ENCODE measurements at places on chromosomes 11 and 22.

DNA sequence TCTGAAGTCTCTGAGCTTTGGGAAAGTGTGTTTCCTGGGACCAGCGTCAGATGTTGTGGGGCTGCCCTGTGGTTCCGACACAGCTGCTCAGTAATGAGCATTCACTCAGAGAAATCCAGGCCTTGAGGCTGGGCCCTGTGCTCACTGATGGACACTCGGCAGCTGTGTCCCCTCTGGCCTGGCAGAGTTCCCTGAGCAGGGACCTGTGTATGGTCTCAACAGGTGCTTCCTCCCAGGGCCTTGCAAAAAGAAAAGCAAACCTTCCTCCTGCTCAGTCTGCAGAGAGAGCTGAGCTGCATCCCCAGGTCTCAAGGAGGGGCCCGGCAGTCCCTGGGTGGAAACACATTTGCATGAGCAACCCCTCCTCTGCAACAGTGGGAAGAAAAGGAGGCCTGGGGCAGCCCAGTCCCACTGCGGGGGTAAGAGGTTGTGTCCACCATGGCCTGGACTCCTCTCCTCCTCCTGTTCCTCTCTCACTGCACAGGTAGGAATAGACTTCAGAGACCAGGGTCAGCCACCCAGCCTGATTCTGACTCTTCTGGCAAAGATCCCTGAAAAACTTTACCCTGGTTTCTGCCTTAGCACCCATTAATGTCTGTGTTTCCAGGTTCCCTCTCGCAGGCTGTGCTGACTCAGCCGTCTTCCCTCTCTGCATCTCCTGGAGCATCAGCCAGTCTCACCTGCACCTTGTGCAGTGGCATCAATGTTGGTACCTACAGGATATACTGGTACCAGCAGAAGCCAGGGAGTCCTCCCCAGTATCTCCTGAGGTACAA, 131.2 kb downstream of the VPREB1 start:
- no peak for DNase-seq

DNA sequence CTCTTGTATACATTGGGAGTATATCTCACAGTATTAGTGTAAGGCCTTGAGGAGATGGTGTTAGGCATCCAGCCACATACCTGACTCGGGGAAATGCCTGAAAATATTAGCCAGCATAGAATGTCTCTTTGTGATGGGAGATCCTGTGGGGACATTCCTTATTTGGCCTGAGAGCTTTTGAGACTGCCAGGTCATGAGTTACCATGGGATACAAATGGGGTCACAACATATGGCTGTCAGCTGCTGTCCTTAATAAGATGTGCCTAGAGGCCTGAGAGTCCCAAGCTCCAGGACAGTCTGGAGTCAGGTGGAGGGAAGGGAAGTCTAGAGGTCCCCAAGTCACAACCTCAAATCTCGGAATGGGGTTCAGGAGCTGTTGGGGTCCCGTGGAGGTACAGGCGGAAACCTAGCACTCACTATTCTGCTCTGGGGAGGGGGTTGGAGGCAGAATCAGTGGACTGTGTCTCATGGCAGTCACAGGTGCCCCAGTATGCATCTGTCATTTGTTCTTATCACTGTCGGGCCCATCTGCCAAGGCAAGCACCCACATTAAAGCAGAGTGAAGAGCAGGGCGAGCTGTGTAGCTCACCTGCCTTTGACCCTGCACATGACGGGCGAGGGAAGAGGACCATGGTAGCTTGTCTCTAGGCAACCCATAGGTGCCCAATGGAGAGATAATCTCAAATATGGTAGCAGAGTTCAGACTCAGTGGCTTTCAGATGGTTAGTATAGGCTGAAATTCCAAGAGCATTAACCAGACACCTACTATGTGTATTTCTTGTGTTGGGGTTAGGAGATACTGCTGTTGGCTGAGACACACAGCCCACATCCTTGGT, 29.9 kb downstream of the KCNQ1OT1 start:
- no peak for DNase-seq

GRCh38 chr22:20093418-20094196, 13.6 kb downstream of the DGCR8 start:
- DNase-seq: no peak

DNA sequence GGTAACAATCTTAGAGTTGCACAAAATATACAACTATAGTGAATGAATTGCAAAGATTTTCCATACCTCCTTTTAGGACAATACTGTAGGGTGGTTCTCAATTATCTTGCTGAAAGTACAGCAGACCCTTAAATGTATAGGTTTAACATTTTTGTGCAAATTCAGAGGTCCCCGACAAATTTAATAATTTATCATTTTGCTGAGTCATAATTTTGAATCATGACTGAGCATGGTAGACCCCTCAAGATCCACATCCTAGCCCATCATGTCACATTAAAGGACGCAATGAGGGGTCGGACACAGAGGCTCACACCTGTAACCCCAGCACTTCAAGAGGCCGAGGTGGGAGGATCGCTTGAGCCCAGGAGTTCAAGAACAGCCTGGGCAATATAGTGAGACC, 43.5 kb downstream of the OSBP start:
- no peak for DNase-seq

GRCh38 chr22:24105631-24106030, 75.7 kb upstream of the SUSD2 start:
- no peak for DNase-seq

- peak; percentile 43 for DNase-seq
These were observed 2.4 kb downstream of the ATF4 start for GRCh38 chr22:39522567-39523300.

DNA sequence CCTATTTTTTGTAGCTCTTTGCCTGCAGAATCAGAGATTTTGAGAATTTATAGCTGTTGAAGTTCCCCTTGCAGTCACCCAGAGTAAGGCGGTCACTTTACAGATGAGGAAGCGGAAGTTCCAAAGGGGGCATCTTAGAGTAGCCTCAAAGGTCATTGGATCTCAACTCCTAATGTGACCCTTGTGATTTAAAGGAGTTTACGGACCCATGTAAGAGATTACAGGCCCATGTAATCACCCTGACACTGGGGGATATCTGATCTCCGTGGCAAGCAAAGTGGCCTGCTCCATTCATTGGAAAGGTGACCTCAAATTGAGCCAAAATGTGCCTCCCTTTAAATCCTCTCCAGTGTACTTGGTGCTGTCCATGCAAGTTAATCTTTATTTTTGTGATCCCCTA, 15.7 kb downstream of the P2RX3 start:
- no peak for DNase-seq

DNA sequence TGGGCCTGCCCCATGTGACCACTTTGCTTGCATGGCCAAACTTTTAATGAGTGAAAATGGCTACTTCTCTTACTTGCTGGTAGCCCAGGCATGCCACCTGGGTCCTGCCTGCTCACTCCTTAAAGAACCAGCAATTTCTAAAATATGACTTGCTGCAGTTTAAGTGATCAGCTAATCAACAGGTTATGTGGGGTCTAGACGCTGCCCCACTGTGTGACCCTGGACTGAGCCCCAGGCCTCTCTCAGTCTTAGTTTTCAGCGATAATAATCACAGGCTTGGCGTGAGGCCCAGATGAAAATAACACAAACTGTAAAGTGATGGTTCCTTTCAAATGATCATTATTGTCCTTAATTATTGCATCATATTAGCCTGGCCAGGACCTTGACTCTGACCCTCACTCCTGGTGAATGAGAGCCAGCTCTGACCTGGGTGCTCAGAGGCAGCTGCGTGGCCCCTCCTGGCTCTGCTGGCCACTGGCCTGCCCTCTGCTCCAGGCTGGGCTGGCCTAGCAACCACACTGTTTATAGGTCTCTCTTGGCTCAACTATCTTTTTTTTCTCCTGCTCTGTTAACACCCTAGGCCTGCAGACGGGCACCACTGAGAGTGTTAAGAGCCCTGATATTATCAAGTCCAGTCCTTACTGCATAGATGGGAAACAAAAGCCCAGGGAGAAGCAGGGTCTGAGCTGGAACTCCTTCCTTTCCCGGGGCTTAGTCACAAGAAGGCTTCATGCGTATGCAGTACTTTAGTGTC, 89.7 kb downstream of the RRM1 start:
- DNase-seq: no peak

DNA sequence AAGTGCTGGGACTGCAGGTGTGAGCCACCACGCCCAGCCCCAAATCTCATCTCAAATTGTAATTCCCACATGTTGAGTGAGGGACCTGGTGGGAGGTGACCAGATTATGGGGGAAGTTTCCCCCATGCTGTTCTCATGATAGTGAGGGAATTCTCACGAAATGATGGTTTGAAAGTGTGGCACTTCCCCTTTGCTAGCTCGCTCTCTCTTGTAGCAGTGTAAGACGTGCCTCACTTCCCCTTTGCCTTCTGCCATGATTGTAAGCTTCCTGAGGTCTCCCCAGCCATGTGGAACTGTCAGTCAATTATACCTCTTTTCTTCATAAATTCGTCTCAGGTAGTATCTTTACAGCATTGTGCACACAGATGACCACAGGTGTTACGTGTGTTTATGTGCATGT, 357.8 kb downstream of the CADM1 start:
- no peak for DNase-seq

GRCh38 chr11:69239641-69240040, 54.3 kb upstream of the MYEOV start:
- no peak for DNase-seq

DNA sequence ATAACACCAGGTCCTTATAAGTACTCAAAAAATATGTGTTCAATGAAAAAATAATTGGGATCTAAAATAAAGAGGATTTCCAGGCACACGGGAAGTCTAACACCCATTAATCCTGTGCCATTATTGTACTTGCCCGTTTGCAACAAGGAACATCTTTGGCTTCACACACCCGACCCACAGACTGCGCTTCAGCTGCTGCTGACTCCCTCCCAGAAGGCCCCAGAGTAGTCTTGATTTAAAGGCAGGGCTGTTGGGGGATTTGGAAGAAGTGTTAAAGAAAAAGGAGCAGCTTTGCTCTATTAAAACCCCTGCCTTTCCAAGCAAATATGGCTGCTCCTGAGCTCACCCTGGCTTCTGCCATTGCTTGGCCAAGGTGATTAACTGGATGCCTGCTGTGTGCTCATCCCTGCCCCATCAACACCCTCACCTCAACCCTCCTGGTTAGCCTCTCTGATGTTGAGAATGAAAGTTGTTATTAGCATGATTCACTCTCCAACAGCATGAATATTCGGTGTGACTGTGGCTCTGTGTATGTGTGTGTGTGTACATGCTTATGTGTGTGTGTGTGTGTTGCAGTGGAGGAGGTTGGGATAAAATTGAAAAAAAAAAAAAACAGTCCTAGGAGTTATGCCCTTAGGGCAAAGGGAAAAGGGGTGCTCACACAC, 76.1 kb downstream of the KIRREL3 start:
- no peak for DNase-seq

GRCh38 chr11:2267306-2267850, 3.0 kb downstream of the ASCL2 start:
- DNase-seq: no peak

GRCh38 chr22:24379536-24379935, 47.9 kb upstream of the ADORA2A start:
- DNase-seq: no peak

DNA sequence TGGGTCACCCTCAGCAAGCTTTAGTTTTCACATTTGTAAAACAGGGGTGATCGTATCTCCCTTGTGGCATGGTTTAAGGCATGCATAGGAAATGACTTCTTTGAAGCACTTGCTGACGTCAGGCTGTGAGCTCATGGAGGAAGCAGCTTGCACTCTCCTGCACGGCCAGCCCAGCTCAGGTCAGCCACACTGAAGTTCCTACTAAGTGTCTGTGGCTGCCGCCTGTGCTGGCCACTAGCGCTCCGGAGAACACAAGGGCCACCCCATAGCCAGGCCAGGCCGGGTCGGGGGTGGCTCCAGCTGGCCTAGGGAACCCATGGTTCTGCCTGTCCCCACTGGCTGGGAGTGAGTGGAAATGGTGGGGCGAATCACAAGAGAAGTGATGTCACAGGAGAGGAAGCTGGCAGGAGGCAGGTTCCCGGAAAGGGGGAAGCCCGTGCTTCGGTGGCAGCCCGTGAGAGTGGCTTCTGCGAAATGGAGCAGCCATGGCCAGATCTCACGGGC, 28.2 kb downstream of the KCTD17 start:
- peak; percentile 70 for DNase-seq

GRCh38 chr11:8102965-8103364, 22.0 kb downstream of the TUB start:
- no peak for DNase-seq

GRCh38 chr11:112455791-112456190, 195.1 kb upstream of the PLET1 start:
- DNase-seq: no peak

GRCh38 chr11:134252346-134253187, 585 bp downstream of the THYN1 start:
- DNase-seq: peak; percentile 40

GRCh38 chr22:38353701-38354100, 36.5 kb upstream of the CSNK1E start:
- no peak for DNase-seq

DNA sequence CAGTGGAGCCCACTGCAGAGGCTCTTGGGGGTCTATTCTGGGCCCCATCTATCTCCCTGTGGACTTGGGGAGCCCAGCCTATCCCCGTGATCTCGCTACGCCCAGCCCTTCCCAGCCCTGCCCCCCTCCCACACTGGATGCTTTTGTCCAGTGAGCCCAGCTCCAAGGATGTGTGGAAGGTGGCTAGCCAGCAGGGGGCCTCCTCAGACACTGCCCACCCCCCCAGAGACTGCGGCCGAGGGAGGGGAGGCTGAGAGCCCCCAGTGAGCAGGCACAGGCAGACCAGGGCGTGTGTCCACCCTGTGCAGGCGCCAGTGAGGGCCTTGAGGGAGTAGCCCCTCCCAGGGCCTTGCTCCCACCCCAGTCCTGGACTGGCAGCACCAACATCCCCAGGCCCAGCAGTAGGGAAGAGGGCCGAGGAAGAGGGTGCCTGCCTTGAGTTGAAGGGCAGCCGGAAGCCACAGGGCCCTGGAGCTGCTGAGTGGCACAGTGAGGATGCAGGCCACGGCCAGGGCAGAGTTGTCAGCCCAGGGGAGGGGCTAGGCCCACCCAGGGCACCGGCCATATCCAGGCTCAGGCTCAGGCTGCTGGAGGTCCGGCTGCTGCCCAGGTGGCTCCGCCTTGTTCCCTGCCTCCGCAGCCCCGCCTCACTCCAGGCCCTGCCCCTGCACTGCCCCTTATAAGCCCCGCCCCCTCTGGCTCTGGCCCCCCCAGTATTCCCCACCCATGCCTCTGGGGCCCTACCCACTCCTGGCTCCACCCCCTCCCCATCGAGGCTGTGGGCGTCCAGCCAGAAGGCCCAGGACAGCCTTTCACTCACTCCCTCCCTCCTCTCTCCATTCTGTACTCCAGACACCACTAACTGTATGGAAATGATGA, 28.0 kb downstream of the MOB2 start:
- no peak for DNase-seq

DNA sequence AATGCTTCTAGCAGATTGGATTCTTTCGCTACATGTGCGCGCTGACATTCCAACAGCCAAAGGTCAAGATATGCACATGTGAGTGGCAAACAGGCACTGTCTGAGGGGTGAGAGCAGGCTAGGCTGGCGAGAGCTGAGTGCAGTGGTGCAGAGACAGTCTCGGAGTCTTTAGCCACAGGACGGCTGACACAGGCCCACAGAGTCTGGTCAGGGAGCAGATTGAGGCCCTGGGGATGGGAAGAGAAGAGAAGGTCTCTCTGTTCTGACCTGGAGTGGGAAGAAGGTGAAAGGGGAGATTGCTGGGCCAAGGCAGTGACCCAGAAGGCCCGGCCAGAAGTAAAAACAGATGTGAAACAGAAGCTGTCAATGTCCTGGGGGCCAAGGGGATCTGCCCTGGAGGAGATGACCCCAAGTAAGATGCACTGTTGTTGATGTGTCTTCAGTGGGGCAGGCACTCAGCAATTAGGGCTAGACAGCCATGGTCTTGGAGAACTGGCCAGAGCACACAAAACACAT, 197.8 kb downstream of the ETS1 start:
- no peak for DNase-seq

- DNase-seq: no peak
These were observed 10.2 kb downstream of the CLDN25 start for GRCh38 chr11:113789675-113790320.

GRCh38 chr11:117185736-117186430, 7.3 kb downstream of the SIDT2 start:
- no peak for DNase-seq
